Neural cell (in vitro differentiated cells): ENCODE measurements at places on chromosomes 2 and 18. TPM values are rescaled to one million over a fixed set of nuclear protein-coding genes. Genes with fewer than 3 reads are reported as not detected.

Gene DNER
- 307 and 310 TPM in 2 replicates for polyA plus RNA-seq

Gene PGAP1
- polyA plus RNA-seq: 54.8 and 63.3 TPM in 2 replicates

Gene HOXD13
- not detected in 2 replicates for polyA plus RNA-seq

Gene PLGLB2
- polyA plus RNA-seq: 5.4 and 10.5 TPM in 2 replicates

Gene FEZ2
- polyA plus RNA-seq: 36.3 and 36.8 TPM in 2 replicates

Gene UCN
- 3.1 and 9.0 TPM in 2 replicates for polyA plus RNA-seq

Gene KRTCAP3
- polyA plus RNA-seq: 2.3 and 4.0 TPM in 2 replicates

Gene MRPS9
- polyA plus RNA-seq: 42.8 and 43.5 TPM in 2 replicates
